GM12865 (cell line): ENCODE measurements at places on chromosomes 11 and 22.

GRCh38 chr22:21444701-21445436 lies 22.3 kb upstream of the TMEM191C start:
- no peak for DNase-seq

DNA sequence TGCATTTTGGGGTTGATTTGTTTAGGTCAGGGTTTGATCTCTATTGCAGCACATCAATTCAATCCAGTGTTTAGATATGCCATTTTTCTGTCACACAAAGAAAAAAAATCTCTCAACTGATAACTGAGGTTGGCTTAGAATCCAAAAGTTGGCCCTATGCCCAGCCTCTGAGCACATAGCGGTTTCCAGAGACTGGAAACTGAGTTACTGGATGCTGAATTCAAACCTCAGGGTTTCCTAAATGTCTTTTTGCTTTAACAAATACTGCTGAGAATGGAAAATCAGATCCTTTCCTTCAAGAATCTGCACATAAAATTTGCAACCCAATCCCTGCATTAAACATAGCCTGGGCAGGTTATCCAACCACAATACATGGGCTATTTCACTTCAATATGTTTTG lies 4.0 kb downstream of the P4HA3 start:
- no peak for DNase-seq

GRCh38 chr11:94746721-94747120 lies 21.4 kb upstream of the AMOTL1 start:
- no peak for DNase-seq

- DNase-seq: no peak
Measured at GRCh38 chr22:41367680-41368542, 13.8 kb upstream of the TEF start.

DNA sequence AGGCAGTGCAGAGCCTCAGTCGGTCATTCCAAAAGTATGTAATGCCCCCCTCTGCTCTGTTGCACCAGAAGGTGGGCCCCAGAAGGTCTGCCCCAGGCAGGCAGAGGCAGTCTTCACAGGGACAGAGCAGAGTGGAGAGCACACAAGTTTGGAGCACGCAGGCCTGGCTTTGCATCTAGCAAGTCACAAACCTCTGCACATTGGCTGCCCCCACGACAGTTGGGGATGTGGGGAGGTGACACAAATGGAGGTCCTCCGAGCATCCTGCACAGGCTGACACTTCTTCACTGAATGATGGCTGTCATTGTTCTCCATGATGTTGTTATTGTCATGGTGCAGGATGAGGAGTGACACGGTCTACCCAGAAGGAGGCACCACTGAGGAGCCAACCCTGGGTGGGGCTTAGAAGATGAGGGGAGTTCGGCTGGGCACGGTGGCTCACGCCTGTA lies 11.9 kb downstream of the TOM1 start:
- no peak for DNase-seq

DNA sequence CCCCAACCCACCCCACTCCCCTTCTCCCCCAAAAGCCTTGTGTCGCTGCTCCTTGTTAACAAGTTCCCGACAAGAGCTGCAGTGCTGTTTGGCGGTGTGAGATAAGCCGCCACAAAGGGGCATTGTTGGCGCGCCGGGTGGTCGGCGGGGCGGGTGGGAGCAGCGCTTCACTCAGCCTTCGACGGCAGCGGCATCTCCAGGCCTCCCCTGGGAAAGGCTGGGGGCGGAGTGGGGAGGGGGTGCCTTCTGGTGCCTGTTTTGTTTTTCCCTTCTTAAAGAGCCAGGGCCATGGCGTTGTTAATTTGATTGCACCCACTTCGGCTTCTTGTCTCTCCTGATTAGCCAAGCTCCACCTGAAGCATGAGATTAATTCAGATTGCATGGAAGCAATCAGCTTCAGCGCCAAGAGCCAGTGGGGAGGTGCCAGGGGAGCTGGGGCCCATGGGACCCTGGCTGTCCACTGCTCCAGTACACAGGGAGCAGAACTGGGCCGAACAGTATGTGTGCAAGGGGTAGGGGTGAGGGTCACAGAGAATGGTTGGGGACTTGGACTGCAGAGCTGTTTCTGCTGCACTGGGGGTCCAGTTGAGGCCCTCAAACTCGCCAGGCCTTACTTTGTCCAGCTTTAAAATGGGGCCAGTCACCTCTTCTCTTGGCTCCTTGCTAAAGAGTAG lies 165.1 kb downstream of the CEP164 start:
- DNase-seq: no peak
